ENCODE measurements at places on chromosomes 3 and 15.

DNA sequence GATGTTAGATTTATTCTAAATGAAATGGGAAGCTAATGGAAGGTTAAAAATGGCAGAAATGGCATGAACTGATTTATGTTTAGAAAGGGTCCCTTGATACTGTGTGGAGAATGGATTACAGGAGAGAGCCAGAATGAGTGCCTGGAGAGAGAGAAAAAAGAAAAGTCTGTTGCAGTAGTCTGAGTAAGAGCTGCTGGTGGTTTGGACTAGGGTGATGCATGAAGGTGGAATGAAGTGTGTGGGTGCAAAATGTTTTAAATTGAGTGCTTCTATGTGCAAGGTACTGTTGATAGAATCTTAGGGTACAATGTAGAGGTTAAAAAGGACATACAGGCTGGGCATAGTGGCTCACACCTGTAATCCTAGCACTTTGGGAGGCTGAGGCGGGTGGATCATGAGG, 11.4 kb upstream of the MGA start:
- DNase-seq, result no peak

- DNase-seq, result no peak
Measured at GRCh38 chr3:32041316-32041715, 59.8 kb downstream of the ZNF860 start.

- DNase-seq, result no peak
Measured at GRCh38 chr3:8767256-8767666, 2.2 kb downstream of the OXTR start.

- DNase-seq, result peak; percentile 73
Measured at GRCh38 chr15:90031231-90031791, 30.2 kb downstream of the ZNF710 start.

- DNase-seq, result no peak
Measured at GRCh38 chr3:183904833-183905780, 20.4 kb upstream of the PARL start.

All from brain pericyte (primary cell).